ENCODE measurements at places on chromosomes 4 and X.

- DNase-seq, result no peak
Observed at GRCh38 chrX:15971696-15972095, 117.1 kb upstream of the AP1S2 start.

DNA sequence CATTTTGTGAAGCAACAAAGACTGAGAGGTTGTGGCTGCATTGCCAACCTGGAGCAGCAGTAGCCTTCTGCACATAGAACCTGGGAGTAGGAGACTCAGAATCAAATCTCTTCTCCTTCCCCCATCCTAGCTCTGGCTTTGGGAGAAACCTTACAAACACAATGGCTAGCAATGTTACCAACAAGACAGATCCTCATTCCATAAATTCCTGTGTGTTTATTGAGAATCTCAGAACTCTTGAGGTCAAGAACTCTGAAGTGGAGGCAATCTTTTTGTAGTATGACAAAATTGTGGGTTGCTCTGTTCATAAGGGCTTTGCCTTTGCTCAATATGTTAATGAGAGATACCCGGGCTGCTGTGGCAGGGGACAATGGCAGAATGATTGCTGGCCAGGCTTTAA lies 406.7 kb upstream of the SPANXN1 start:
- DNase-seq, result no peak

DNA sequence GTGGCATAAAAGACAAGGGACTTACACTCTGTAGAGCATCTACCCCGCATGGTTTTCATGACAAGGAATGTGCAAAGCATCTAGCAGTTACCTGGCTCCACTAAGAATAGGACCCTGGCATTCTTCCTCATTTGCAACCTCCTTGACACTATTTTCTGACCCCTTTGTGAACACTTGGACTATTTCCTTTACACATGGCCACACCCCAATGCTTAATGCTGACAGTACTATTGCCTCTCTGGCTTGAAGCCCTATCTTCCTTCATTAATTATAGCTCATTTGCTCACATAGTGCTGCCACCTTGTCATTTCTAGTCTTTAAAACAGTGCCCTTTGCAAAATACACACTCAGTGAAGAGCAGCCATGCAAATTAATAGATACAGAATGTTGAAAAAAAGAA lies 226.3 kb upstream of the VCX3A start:
- no peak for DNase-seq

- DNase-seq, result no peak
Observed at GRCh38 chr4:6104541-6105130, 86.4 kb upstream of the C4orf50 start.

- no peak for DNase-seq
Observed at GRCh38 chr4:111011458-111011857, 388.6 kb upstream of the PITX2 start.

GRCh38 chrX:13835825-13836224 lies 18.9 kb upstream of the GPM6B start:
- DNase-seq, result no peak

GRCh38 chr4:138864961-138865720 lies 150.4 kb upstream of the NOCT start:
- DNase-seq, result no peak

DNA sequence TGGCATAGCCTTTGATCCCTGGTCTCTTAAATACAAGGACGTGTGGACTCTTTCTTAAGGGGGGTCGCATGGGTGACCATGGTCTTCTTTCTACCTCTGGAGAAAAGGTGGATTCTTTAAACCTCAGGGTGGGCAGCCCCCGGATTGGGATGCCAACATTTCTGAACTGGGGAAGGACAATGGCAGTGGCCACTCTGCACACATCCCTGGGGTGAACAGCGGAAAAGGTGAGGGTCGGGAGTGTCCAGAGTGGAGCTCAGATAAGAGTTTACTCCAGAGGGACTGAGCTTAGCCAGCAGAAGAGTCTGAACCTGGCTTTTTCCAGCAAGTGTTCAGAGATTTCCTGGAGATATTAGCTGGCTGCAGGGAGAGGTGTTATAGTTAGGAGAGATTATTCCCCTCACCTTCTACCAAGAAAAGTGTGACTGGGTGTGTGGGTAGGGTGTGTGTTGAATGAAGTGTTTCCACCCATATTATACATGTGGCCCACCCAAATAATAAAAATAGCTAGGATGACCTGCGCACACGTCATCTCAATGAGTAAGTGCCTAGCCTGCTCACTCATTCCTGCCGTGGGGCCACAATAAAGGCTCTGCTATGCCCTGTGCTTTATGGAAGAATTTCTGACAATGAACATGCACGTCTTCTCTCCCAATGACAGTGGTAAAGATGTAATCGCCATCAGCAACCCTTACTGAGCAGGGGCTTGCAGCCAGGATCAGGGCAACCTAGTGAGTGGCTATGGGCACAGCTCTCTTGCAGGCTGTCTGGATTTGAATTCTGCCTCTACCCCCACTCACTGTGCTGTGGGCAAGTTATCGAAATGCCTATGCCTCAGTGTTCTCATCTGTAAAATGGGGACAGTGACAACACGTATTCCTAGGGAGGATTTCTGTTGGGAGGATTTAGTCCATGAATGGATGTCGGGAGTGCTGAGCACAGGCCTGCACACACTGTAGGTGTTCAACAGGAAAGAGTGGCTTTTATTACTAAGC lies 76.6 kb downstream of the SLC2A9 start:
- no peak for DNase-seq

DNA sequence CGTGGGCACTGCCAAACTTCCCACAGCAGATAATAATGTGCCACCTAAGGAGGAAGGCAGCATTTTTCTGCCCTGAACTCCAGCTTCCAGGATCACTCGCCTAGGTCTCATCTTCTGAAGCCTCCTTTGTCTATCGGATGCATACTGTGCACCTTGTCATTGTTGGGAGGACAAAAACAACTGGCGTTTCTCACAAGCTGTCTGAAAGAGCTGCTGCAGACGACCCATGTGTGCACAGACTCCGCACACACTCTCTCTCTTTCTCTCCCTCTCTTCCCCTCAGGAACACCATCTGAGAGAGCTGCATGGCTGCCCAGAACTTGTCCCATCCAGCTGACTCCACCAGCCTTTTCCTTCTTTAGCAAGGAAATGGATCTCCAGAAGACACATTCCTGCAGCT lies 83.0 kb downstream of the MAML3 start:
- no peak for DNase-seq

GRCh38 chrX:13778916-13779315 lies 38.0 kb downstream of the GPM6B start:
- no peak for DNase-seq

- no peak for DNase-seq
Observed at GRCh38 chrX:25226151-25226550, 210.4 kb upstream of the ARX start.

GRCh38 chr4:181819946-181820345 lies 423.3 kb upstream of the TENM3 start:
- DNase-seq, result no peak

DNA sequence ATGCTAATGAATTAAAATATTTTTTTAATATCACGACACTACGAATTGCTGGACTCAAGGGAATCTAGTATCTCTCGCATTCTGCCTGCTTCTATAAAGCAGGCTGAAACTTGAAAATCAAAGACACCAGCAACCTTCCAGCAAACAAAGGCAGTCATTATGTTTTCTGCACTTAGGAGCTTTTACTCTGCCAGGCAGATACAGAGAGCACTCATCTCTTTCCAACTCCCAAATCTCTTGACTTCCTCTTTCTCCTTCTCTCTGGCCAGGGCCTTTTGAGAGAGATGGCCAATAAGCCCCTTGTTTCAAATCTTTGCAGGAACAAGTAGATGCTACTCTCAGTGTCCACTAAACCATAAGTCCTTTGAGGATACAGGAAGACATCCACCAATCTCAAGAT lies 95.2 kb upstream of the KLF3 start:
- no peak for DNase-seq

DNA sequence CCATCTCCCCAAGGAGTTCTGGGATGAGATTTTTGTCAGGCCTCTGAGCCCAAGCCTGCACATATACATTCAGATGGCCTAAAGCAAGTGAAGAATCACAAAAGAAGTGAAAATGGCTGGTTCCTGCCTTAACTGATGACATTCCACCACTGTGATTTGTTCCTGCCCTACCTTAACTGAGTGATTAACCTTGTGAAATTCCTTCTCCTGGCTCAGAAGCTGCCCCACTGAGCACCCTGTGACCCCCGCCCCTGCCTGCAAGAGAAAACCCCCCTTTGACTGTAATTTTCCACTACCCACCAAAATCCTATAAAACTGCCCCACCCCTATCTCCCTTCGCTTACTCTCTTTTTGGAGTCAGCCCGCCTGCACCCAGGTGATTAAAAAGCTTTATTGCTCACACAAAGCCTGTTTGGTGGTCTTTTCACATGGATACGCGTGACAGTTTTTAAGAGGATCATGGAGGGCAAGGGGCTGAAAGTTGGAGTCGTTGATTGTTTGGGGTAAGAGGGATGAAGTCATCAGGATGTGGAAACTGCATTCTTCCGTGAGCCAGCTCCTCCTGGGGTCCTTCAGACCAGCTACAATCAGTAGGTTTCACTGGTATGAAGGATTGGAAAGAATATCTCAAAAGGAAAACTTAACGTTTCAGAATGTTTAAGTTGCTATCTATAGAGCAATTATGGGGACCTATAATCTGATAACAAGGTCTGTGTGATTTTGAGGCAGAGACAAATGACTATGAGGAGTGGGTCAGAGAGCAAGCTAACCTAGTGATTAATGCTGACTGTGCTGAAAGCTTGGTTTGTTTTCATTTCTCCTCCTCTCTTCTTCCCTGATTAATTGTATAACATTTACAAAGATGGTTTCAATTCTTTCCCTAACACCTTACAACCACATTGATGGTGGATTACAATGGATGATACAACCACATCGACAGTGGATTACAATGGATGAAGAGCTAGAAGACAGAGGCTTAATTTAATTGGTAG lies 28.6 kb upstream of the MAGEA11 start:
- no peak for DNase-seq

- DNase-seq, result no peak
Observed at GRCh38 chr4:88907478-88907877, 149.5 kb downstream of the FAM13A start.

- DNase-seq, result no peak
Observed at GRCh38 chr4:23736466-23736865, 153.4 kb downstream of the PPARGC1A start.

- no peak for DNase-seq
Observed at GRCh38 chr4:58216461-58216860, 1106.3 kb upstream of the IGFBP7 start.

DNA sequence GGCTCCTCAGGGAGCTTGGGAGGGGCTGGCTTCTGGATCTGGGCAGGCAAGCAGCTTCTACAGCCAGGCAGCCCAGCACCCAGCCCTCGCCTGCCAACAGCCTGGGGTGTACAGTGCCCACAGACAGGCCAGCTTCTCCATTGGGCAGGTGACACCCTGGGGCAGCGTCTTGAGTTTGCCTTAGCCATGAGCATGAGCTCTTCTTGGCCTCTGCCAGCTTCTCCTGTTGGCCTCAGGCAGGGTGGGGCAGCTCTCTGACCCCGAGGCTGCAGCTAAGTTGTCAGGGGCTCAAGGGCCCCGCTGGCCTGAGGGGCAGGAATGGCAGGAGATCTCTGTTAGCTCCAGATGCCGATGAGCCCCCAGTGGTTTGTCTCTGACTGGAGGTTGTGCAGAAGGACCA lies 7.8 kb upstream of the CNGA2 start:
- no peak for DNase-seq

- no peak for DNase-seq
Observed at GRCh38 chrX:119398587-119398973, 556 bp upstream of the SLC25A43 start.

DNA sequence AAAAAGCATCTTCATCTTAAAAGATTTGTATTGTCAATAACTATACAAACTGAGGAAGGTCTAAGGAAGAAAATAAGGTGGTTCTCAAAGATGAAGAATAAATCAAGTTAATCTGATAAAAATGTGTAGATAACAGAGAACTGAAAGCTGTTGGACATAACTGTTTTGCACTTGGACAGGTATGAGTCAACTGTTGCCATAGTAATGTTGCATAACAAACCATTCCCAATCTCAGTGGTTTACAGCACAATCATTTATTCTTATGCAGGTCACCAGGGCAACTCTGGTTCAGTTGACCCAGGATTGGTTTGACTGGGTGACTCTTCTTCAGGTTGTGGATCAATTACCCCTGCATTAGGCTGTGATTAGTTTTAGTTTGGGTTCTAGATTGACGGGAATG lies 2197.7 kb downstream of the ARAP2 start:
- DNase-seq, result no peak

DNA sequence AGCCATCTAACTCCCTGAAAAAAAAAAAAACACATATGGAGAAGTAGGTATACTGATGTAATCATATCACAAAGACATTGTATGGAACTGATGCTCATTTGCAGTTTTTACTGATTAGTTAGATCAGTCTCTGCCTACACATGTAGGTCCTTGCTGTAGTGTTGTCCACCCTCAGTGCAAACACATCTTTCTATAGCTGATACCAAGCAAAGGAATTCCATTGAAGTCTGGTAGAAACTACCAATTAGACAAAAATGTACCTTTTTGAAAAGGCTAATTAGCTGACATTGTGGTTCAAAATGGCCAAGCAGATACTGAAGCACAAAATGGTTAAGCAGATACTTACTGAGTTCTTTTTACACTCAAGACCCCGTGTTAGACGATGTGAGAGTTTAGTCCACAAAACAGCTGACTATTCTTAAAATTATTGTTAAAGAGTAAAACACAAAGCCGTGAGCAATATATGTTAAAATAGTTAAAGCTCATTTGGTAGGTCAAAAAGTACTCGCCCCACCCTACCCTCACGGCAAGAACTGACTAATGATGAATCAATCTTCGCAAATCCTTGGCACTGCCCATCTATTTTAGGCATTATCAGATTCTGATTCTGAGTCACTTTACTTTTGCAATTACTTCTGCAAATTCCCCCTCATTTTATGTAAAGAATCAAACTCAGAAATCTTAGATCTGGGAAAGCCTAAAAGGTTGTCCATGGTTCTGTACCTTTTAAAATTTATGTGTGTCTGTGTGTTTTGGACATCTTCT lies 40.4 kb downstream of the COL4A6 start:
- DNase-seq, result no peak

DNA sequence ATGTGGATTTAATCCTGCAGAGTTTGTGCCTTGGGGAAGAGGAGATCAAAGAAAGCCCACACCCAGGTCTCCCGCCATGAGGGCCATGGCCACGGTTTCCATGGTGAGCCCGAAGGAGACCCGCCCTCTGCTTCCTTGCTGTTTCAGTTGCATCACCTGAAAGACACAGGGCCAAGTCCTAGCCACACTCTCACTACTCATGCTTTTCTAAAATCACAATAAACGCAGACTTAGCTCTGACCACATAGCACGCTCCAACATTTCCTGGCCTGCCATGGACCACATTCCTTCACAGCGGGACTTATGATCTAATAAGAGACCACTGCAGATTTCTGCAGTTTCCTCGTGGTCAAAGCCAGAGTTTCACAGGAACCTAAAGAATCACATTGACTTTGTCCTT lies 426.0 kb upstream of the NR3C2 start:
- DNase-seq, result no peak

- peak; percentile 95 for DNase-seq
Observed at GRCh38 chrX:41441934-41442823, 5.0 kb upstream of the NYX start.

GRCh38 chrX:151970661-151971060 lies 3.8 kb downstream of the GABRE start:
- peak; percentile 84 for DNase-seq

All from psoas muscle (tissue), 8 donors.